Stimulated activated CD4-positive, alpha-beta T cell treated with anti-CD3 and anti-CD28 coated beads, TNF-alpha, amount 100 ng/mL, for 4 hours (primary cell): ENCODE measurements at places on chromosomes 3 and 15.

DNA sequence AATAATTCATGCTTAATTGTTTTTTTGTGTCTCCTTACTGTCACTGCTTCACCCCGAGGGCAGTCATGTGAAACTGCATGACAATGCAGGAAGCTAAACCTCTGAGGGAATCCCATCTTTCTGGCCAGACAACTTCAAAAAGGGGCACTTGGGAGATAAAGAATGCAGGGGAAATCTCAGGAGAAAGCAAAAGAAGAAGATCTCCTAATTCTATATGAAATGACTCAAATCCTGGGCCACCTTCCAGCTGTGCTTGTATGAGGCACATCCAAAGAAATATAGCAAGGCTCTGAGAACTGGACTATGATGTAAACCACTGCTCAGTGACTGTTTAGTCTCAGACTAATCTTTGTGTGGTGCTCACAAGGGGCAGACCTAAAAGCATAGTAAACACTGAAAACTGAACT lies 22.6 kb upstream of the UMPS start:
- DNase-seq: no peak

- DNase-seq: no peak
Measured at GRCh38 chr3:8438507-8439079, 63.0 kb upstream of the LMCD1 start.

DNA sequence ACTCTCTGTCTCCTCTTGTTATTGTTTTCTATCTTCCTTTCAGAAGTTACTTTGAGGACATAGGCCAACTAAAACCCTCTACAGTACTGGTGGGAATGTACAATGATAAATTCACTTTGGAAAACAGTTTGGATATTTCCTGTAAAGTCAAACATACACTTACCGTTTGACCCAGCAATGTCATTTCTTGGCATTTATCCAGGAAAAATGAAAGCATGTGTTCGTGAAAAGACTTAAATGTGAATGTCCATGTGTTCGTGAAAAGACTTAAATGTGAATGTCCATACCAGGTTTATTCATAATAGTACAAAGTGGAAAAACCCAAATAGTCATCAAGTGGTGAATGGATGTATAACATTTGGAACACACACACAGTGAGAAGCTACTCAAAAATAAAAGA lies 361.5 kb upstream of the DPH6 start:
- DNase-seq: no peak

DNA sequence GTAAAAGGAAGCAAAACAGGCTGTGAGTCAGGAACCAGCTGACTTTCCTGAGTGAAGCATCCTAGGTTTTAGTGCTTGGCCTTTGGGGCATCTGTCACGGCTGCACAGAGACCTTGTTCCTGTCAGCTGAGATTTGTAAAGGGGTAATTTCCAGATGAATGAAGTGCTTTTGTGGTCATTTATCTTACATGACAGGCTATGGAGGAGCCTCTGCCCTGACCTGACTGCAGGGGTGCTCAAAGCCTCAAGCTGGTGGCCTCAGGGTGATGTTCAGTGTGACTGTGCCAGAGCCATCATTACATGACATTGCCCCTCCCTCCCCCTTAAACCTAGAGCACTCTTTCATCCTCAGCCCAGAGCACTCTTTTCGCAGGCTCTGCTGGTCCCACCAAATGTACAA lies 132.5 kb downstream of the ARNT2 start:
- no peak for DNase-seq

DNA sequence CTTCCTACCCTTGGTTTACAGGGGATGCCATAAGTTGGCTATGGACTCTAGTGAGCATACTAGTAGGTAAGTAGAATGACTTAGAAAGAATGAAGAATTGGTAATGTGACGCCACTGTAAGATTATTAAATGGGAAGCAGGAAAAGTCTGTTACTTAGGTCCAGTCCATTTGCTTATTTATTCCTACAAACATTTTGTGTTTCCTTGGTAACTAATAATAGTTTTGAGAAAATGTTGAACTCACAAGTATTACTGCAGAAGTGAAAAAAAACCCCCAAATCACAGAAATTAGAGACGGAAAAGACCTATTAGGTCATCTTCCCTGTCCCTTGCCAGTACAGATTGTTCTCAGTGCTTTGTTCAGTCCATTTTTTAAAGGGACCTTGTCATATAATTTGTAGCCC lies 63.5 kb downstream of the CMSS1 start:
- DNase-seq: no peak

DNA sequence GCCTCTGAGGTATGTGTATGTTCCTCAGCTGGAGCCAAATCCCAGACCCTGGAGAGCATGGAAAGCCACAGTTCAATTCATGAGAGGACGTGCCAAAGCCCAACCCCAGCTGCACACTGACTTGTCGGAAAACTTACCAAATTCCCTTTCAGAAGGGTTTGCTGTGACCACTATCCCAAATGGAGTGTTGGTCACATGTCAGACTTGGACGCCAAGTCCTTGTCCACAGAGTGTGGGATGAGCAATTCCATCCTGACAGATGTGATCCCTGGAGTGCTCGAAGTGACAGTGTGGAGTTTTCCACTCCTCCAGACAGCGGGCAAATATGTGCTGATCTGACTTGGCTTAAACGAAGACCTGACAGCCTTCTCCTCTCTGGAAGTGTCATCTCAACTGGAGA lies 71.2 kb downstream of the RORA start:
- DNase-seq: no peak

GRCh38 chr3:15536856-15537255 lies 15.3 kb upstream of the COLQ start:
- DNase-seq: no peak

DNA sequence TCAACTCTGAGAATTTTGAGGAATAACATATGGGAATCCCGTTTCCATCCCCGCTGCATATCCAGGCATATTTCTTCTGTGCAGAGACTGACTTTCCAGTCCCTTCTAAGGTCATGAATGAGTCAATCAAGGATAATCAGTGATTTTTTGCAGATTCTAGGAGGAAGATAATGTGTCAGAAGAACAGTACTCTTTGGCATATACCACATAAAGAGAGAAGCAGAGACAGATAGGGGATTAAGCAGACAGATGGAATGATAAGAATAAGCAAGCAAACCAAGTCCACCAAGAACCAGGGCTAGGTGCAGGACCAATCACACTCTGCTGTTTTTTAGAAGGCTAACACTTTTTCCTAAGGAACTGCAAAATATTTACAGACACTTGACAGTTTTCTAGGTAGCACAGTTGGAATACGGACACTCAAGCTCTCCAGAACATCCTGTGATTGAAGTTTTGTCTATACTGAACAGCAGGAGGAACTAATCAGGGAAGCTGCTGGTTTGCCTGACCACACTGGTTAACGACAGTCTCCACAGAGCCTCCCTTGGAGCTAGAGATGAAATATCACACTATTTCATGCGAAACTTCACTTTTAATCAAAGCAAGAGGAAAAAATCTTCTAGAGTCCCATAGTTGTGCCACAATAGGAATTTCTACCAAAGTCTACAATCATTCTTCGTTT lies 450.0 kb upstream of the KCNMB2 start:
- no peak for DNase-seq

DNA sequence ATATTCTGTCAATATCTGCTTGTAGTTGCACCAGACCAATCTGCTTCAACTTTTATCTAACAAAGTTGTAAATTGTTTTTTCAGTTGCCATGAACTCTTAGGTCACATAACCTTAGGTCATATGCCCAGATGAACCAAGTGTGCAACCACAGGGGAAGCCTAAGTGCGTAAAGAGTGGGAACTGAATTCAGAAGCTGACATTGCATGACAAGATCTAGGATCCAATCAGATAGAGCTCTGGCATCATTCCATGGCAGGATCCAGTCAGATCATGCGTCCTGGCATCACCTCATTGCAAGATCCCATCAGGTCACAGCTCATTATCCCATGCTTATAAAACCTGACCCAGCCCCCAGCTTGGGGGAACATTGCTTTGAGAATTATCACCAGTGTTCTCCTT lies 18.9 kb upstream of the IFT57 start:
- DNase-seq: no peak

GRCh38 chr15:28084547-28084946 lies 14.6 kb downstream of the OCA2 start:
- DNase-seq: no peak

DNA sequence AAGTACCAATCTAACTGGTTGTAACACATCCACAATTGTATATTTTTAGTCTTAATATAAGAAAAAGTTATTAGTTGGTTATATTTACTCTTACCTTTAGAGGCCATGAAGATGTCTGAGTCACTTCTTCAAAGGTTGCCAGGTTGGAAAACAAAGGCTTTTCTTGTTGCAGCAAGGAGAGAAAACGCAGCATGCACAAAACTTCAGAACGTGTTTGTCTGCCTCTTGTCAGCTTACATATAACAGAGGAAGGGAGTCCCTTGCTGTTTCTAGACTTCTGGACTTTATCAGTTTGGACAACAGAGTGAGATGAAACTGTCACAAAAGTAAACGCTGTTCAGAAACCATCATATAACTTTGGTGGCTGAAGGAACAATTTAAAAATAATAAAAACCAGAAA lies at the start of gene PLSCR5:
Gene PLSCR5 (minus strand): TSS at position 241 of the 400 bp plus-strand sequence. CDS start 134 bp downstream, at position 107.
- no peak for DNase-seq

- DNase-seq: no peak
Measured at GRCh38 chr3:139664958-139665357, 12.8 kb downstream of the NMNAT3 start.

DNA sequence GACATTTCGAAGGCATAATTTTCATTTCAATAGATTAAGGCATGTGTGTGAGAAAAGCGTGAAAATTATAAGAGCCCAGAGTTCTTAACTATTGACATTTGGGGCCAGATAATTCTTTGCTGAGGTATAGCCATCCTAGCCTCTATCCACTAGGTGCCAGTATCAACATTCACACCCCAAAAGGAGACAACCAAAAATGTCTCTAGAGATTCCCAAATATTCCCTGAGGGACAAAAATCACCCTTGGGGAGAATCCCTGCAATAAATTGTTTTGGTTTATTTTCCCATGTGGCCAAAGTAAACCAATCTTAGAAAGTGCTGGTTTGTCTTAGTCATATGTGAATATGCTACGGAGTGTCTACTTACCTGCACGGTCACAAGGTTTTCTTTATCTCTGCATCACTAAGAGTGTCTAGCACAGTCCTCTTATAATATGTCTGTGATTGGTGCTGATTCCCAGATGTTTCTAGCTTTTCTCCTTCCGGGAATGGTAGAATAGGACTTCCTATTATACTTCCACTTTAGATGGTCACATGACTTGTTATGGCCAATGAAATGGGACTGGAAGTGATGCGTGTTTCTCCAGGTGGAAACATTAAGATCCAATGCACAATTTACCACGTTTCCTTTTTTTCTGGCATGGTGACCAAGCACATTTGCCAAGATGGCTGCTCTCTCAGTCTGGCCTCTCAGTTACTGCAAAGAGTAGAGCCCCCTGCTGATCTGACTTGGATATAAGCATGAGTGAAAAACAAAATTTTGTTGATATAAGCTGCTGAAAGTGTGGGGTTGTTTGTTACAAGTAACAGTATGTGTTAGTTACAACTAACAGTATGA lies 8.0 kb upstream of the KBTBD8 start:
- no peak for DNase-seq

DNA sequence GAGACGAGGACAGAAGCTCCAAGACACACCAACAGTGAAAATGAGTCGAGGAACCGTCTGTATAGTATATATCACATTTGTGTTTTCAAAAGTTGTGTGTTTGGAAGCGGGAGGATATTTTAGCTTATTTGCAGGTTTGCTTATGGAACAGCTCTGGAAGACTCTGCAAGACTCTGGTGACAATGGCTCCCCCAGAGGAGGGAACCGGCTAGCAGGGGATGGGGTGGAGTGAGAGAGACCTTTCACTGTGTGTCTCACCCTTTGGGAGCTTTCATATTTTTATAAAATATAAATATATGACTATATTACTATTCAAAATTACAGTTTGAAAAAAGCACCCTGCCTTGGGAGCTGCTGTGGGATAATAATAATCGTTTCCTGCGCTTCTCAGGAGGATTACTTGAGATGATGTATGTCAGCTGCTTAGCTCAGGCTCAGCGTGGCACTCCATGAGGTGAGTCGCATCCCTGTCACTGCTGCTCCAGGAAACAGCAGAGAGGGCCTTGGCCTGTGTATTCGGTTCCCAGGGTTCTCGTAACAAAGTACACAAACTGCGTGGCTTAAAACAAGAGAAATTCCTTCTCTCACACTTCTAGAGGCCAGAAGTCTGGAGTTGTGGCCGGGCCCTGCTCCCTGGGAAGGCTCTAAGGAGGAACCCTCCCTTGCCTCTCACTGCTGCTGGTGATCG lies 183.9 kb downstream of the FAM43A start:
- DNase-seq: no peak

DNA sequence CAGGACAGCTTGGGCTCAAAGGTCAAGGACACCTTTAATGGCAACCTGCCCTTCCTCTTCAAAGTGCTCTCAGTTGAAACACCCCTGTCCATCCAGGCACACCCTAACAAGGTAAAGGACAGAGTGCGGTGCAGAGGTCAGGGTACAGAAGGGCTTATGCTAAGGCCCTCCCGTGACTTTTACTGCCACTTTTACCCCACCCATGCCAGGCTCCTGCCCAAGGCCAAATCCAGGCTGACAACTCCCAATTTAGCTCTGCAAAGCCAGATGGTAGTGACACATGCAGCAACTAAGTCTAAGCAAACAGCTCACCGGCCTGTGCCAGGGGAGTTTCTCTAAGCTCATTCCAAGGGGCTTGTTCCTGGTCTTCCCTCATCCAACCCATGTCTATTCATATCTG lies 1.6 kb downstream of the MPI start:
- no peak for DNase-seq

DNA sequence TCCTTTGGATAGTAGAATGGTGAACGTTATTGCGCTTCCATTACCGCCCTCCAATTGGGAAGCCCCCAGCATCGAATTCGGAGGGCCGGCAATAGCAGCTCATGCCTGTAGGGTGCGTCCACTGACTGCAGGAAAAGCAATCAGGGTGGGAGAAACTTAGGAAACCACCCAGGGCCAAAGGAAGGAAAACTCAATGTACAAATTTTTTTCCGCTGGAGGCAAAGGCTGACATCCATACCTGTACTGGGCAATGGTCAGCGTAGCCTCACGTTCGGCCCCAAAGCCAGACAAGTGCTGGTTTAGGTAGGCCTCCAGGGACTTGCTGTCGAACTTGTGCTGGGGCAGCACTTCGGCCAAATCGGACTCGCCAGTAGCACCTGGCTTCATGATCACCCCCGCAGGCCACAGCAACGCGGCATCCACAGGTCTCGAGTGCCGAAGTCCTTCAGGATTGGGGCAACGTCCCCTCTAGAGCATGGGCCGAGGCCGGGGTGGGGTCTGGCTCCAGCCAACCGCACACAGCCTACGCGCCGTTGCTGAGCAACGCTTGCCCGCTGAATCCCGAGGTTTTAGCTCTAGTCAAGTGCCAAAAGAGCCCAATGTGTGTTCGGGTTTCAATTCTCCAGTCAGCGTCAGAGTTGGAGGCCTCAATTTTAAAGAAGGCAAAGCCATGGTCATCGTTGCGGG lies at the start of gene ACAD11:
Gene ACAD11 (minus strand): TSS at position 445 of the 687 bp plus-strand sequence. CDS start 58 bp downstream, at position 387.
- DNase-seq: peak; percentile 17

DNA sequence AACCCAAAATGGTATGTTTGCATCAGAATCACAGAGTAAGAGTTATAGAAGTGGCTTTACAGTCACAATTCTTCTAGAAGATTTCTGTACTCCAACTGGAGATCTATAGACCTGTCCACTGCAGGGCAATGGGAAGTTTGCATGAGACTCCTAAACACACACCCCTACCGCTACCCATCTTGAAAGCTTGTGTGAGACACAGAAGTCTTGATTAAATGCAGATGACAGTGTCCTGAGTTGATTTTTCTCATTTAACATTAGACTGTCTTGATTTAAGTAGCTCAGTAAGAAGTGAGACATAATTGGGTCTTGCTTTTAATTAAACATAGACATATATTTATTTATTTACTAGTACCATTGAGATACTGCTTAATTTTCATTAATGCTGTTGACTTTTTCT lies 54.4 kb downstream of the CD47 start:
- DNase-seq: no peak
